ENCODE measurements at places on chromosomes 5 and 9.

DNA sequence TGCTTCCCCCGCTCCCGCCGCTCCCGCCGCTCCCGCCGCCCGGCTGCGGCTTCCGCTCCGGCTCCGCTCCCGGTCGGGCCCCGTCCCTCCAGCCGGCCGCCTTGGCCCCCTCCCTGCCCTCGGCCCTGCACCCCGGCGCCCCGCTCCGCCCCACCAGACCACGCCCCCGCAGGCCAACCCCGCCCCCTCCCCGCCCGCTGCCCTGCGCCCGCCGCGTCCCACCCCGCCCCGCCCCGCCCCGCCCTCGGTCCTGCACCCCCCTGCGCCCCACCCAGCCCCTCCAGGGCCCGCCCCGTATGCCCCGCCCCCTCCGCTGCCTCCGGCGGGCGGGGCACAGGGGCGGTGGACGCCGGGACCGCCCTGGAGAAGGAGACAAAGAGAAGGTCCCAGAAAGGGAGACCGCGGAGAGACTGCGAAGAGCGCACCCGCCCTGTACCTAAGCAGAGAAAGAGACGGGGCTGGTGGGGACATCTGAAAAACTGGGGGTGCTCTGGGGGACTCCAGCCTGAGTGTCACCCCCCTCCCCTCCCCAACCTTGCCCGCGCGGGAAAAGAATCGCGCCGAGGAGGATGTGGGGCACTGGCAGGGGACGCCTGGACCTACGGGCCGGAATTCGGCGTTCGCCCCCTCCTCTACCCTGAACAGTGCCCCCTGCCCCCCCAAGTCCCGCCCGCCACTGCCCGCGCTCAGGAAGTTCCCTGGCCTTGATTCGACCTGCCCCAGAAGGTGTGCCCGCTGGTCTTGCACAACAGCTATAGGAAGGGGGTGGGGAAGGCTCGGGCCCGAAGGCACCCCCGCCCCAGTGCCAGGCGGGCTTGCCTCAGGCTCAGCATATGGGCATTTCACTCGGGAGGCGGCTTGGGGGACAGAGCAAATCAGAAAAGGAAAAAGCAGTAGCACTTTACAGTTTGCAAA lies 42.8 kb upstream of the STXBP1 start:
- DNase-seq = peak; percentile 91

DNA sequence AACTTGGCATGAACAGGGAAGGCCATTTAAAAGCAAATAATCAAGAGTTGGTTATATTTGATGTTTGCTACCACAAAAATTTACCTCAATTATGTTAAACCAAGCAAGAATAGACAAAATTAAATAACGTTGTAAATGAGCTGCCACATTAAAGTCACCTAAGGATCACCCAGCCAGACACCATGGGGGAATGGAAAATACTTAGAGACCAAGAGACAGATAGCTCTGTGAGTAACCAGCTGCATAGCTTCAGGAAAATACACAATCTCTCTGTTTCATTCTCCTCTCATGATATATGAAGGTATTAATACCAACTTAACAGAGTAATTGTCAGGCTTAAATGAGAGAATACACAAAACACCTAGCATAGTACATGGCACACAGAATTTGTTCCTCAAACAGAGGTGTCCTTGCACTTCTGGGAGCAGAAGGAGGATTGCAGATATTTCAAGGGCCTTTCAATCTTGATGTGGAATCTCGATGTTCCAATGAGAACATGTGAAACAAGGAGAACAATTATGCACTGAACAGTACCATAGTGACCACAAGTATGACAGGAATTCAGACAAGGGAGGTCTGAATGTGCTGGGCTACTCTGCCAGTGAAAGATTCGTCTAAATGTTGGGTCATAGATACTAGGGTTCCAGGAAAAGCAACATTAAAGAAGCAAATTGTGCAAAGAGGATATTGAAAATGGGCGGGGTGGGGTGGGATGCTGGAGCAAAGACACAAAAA lies 18.6 kb downstream of the JAKMIP2 start:
- DNase-seq = peak; percentile 42

GRCh38 chr5:171162596-171162995 lies 146.5 kb upstream of the TLX3 start:
- peak; percentile 33 for DNase-seq

DNA sequence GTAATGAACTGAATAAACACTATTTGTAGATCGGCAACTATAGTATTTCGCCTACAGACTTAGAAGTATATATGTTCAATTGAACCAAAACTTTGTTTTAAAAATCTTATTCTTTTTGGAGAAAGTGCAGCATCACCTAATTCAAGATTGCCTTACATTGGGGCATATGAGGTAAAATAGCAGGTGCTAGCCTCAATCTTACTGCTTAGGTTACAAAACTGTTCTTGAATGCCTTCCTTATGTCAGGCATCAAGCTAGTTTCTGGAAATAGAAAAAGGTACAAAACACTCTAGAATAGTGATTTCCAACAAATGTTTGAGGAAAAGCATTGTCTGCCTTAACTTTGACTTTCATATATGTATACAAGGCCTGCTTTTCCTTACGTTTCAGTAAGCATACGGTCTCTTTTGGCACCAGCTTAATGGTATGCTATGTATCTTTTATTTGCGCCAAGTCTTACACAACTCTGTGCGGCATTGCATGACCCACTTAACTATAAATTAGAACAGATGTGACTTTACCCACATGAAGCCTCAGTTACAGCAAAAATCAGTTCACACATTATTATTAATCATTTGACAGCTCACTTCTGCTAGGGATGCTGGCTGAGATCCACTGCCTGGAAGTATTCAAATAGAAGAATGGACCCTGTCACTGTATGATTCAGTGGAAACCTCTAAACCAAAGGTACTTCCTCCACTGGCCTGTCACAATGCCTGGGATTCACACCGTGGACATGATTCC lies 174.1 kb downstream of the PRELID2 start:
- DNase-seq = peak; percentile 66

DNA sequence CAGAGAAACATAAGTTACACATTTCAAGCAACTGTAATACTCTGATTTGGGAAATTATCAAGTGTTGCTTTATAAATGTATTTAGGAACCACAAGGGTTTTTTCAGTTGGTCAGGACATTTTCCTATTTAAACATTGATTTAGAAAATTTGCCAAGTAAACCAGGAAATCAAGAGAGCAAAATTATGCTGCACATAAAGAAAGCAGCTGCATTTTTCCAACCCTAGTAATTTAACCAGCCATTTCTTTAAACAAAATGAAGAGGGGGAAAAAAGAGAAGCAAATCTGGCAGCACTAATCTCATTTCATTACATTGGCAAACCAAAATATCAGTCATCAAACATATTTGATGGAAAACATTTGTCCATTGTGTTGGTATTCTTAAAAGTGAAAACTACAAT lies 271.4 kb downstream of the TLE1 start:
- DNase-seq = no peak

DNA sequence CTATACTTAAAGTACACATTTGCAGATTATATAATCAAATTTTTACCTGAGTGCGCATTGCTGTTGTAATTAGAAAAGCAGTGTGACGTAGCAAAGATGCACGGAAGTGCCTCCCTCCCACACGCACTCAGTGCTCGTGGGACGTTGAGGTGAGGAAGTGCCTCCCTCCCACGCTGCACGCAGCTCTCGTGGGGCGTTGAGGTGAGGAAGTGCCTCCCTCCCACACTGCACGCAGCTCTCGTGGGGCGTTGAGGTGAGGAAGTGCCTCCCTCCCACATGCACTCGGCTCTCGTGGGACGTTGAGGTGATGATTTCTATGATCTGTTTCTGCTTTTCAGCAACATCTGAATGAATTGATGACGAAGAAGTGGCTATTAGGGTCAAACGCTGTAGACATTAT lies 21.0 kb downstream of the EXOC3 start:
- no peak for DNase-seq

All from A673 (cell line).